ENCODE measurements at places on chromosomes 2 and 18.

DNA sequence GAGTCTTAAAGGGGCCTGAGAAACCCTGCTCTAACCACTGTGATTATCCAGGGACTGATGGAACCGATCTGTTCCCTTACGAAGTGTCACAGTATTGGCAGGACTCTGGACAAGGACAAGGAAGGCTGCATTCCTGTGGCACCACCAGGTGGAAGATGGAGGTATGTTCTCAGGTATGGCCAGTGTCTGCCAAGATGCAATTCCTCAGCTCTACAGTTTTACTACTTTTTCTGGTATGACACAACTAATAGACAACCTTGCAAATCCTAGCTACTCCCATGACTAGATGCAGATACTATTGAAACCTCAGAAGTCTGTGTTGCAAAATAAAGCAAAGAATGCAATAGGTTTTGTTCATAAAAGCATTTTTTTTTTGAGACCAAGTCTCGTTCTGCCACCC, 14.6 kb downstream of the RAB31 start:
- DNase-seq: peak; percentile 64

GRCh38 chr2:233021771-233022170, 8.7 kb upstream of the NGEF start:
- no peak for DNase-seq

GRCh38 chr2:234496055-234496834, 636 bp downstream of the ARL4C start:
- peak; percentile 33 for DNase-seq

DNA sequence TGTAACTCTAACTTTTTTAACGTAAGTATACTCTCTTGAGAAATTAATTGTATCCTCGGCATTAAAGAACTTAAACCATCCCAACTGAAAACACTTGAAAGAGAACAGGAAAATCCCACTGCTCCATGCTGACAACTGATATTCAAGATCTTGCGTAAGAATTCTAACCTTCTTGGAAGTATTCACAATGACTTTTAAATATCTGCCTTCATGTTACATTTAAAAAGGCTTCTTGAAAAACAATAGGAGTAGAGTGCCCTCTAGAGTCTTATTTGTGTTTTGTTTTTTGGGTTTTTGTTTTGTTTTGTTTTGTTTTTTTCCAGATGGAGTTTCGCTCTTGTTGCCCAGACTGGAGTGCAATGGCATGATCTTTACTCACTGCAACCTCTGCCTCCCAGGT, 65.4 kb upstream of the DNAJC10 start:
- peak; percentile 73 for DNase-seq

DNA sequence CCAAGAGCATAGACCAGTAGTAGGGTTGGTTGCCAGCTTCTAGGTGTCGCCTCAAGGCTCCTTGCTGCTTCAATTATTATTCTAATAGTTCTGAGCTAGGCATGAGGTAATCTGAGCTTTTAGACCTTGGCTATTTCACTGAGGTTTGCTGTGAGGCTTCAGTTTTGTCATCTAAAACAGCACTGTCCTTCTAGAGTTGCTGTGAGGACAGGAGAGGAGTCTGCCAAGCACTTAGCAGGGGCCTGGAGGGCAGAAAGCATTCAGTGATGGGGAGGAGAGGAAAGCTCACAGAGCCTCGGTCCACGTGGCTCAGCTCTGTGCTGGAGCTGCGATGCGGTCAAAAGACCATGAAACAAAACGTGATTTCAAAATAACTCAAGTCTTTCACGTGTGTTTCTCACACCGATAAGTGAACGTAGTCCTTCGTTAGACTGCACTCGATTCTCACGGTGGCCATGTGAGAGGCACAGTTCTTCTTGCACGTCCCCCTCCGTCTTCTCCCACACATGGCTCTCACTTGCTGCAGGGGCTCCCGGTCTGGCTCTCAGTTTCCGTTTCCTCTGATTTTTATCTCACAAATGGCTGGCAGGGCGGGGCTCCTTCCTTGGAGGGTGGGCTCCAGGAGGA, 113.7 kb downstream of the B3GNT2 start:
- DNase-seq: peak; percentile 56

DNA sequence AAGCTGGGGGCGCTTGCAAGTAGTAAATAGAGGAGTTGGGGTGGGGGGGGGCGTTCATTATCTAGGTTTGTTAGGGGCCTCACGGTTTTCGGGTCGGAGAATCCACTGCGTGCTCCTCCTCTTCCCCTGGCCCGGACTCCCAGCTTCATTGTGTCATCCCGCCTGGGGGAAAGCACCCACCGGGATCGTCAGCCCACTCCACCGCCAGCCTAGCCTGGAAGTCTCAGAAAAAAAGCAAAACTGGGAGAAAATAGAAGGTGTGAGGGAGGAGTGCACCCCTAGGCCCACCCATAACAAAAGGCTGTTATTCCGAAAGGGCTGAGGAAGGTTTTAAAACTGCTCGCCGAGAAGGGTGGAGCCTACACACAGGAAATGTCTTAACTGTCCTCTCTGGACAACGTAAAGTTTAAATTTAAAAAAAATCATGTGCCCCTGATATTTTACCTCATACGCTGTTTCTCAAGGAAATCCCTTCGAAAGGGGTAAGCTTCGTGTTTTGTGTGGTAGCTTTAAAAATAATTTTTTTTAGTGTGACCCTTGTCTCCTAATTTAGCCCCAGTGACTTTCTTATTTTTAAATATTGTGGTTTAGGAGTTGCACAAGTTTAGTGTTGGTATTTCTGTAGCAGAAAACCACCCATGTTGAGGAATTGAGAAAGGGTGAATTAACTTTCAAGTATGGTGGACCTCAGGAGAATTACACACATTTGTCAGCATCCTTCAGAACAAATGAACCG, 104.2 kb downstream of the SPTBN1 start:
- peak; percentile 40 for DNase-seq

DNA sequence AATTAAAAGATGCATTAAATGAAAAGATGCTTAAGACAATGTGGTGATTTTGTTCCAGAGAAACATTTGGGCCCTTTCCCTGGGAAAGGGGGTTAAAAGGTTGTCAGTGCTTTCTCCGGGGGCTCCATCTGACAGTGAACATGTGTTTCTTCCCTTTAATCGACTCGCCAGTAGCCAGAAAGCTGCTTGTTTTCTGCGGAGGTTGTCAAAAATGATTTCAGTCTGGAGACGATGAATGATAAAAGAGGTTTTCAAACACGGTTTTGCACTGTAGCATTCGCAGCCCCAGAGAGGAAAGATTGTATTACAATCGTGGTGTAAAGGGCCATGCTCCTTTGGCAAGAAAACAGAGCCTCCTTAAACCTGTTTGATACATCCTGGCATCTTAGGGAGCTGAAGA, 111.5 kb upstream of the MEIS1 start:
- no peak for DNase-seq

All from GM23338 (cell line).